ENCODE measurements at places on chromosomes 1 and 21.

DNA sequence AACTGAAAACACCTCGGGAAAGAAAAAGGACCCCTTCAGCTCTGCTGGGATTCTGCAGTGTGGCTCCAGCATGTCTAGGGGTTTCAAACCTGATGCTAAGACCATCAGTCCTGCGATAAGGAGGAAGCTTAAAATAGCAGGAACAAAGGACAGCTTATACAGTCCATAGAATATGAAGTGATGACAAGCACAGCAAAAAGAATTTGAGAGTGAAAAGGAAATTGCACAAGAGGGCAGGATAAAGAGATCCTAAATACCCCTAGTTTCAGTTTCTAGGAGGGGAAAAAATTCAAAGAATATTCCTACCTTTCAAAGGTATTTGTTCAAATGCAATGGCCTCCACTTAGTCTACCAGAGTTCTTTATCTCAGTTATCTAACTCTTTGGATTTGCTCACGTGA lies 171.4 kb downstream of the TGFB2 start:
- no peak for DNase-seq

DNA sequence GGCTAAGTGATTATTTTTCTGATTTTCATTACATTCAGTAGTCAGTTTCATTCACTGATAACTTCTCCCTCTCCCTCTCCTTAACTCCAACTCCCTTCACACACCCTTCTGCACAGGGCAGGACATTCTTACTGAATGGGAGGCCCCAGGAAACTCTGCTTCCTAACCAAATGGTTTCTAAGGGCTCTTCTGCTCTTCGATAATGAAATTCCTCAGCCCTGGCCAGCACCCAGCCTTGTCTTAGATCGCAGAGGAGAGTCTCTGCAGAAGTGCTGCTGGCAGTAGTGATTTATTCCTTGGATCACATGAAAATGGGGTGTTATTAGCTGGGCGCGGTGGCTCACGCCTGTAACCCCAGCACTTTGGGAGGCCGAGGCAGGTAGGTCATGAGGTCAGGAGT lies 16.4 kb downstream of the PLEKHM2 start:
- DNase-seq, result no peak

DNA sequence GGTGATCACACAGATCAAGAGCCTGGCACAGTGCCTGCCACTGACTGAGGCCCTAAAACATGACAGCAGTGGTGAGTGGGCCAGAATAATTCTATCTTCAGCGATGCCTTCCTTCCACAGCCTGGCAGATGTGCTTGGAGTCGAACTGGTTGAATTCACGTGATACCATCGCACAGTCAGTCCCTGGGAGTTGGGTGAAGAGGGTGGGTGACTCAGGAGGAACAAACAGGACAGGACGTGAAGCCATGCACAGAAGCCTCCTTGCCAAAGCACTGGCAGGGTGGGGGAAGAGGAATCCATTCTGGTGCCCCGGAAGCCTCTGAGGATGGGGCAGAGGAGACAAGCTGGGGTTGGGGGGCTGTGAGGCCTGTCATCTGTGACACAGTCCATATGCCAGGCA lies 80.3 kb upstream of the WNT4 start:
- no peak for DNase-seq

- no peak for DNase-seq
These were observed 296.3 kb downstream of the PTBP2 start for GRCh38 chr1:97017895-97018294.

DNA sequence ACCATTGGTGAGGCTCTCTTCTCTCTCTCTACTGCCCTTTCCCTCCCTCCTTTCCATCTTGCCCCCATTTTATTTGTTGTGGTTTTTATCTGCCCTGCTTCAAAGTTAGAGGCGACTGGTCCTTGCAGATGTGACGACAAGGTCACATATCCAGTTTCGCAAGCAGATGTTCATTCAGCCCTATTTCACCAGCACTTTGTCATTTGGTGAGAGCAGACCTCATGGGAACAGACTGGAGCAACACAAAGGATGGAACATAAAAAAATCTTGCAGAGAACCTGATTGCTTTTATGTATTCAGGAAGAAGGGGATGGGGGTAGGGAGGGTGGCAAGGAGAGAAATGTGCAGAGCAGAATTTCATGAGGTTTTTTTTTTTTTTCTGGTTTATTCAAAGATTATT lies 84.3 kb downstream of the ELAVL4 start:
- no peak for DNase-seq

DNA sequence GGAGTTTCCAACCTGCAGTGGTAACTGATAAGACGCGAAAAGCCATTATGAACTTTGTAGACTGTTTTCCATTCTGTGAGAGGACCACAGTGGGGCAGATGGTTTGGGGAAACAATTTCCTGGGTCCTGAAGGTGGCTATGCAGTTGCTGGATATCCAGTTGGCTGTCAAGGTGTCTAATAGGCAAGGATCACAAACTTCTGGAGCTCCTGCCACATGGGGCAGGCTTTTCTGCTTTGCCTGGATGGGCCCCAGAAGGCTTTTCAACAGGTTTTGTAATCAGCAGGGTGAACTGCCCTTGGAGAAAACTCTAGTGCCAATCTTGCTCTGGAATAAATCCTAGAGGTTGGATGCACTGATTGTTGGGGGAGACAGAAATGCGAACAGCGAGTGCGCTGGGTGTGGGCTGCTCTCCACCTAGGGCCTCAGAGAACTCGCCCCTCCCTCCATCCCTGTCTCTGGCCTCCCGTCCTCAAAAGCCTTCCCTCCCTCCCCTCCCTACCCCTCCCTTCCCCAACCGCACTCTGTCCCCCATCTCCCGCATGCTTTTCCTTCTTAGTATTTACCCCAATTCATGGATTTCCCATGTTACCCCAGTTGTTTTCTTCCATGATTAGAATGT lies 210.3 kb upstream of the USP24 start:
- DNase-seq, result no peak

DNA sequence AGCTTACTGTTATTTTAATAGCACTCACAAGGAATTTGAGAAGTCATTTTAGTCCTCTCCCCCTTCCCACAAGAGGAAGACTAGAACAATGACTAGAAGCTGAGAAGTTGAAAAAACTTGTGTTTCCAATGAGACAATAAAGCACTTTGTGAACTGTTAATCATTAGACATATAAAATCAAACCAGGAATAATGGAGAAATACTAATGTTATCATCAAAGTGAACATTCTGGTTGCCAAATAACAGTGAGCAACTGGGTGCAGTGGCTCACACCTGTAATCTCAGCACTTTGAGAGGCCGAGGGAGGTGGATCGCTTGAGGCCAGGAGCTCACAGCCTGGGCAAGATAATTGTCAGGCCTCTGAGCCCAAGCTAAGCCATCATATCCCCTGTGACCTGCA lies 54.0 kb upstream of the RASAL2 start:
- DNase-seq, result no peak

- DNase-seq, result no peak
These were observed 392.6 kb upstream of the DEPDC1 start for GRCh38 chr1:68889471-68889870.

DNA sequence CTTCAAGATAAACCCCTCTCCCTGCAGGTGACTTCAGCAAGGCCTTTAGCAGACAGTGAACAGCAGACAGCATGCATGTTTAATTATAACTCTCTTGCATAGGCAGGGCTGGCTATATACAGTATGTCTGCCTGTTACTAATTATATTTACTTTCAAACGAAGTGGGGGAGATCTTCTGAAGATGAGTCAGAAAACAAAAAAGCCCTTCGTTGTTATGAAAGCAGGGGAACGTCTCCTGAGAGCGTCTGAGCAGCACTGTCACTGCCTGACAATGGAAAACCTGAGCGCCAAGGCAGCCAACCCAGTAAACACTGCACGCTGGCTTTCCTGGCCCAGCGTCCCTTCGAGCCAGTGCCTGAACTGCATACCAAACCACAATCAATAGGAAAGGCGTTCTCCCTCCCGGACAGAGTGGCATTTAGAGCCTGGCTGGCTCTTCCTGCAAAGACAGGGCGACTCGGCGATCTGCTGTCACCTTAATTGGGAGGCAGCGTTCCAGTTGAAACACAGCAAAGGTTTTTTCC lies 54.1 kb downstream of the TOMM20 start:
- no peak for DNase-seq

- no peak for DNase-seq
These were observed 8.3 kb downstream of the TNNT2 start for GRCh38 chr1:201369209-201369608.

GRCh38 chr1:116667575-116668105 lies at the start of gene IGSF3:
IGSF3 (minus strand) TSS chr1:116667733; CDS start chr1:116666326, 1,407 bp downstream.
- DNase-seq, result no peak

DNA sequence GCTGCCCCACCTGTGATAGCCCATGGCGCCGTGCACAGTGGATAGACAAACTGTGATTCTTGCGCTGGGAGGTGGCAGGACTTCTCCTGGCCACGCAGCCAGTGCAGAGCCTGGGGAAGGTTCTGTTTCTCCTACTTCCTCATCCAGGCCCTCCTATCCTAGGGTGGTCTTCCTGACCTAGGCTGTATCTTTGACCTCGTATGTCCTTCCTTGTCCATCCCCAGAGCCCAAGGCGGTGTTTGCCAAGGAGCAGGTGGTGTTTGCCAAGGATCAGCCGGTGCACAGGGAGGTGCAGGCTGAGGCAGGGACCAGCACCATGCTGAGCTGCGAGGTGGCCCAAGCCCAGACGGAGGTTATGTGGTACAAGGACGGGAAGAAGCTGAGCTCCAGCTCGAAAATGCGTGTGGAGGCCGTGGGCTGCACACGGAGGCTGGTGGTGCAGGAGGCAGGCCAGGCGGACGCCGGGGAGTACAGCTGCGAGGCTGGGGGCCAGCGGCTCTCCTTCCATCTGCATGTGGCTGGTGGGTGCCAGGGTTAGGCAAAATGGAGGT lies 63.9 kb downstream of the OBSCN start:
- no peak for DNase-seq

DNA sequence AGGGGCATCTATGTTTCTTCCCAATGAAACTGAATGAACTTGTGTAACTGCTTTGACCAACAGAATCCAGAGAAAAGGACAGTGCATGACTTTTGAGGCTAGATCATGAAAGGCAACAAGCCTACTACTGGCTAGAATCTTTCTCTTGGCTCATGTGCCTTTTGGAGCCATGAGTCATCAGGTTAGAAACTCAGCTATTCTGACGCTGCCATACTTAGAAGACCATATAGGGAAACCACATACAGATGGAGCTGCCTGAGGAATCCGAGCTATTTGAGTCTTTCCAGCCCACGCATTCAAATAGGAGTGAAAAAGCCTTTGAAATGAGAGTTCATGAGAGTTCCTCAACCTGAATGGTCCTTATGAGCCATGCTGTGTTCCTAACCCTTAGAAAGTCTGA lies 738.5 kb upstream of the CHRM3 start:
- DNase-seq, result no peak

DNA sequence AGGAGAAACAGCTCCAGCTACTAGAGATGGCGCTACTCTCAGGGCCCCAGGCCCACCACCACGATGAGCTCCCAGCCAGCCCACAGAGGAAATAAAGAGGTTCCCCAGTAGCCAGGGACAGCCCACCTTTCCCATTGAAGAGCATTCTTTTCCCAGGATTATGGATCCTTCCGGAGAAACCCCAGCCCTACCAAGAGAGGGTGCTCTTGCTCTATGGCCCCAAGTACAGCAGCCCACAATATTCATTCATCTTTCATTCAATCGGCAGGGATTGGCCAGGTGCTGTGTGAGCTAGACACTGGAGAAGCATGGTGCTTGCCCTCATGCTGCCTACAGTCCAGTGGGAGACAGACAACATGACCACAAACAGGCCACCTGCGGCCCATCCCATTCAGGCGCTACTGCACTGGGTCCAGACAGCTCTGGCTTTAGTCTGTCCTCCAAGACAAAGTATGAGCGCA lies 29.9 kb downstream of the PMVK start:
- DNase-seq, result no peak
